ENCODE measurements at places on chromosomes 3 and 15.

GRCh38 chr15:93052090-93052879 is 36.7 kb downstream of the RGMA start:
- no peak for DNase-seq

DNA sequence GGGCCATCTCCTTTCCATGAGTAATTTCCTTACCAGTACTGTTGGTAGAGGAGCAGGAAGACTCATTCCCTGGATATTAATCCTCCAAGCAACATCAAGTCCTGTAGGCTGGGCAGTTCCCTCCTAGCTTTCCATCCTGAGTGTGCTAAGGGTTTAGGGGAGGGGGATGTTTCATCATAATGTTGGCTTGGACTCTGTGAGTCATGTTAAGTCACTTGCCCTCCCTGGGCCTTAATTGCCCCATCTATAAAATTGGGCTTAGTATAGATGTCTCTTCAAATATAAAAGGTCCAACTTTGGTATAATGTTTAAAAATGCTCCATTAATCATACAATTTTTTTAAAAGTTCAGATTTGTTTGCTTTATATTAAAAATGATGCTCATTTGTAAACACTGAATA is 52.7 kb downstream of the TLE3 start:
- DNase-seq: no peak

GRCh38 chr3:62632510-62633294 is 242.5 kb downstream of the CADPS start:
- no peak for DNase-seq

GRCh38 chr15:78907577-78907976 is 34.9 kb downstream of the MORF4L1 start:
- no peak for DNase-seq

DNA sequence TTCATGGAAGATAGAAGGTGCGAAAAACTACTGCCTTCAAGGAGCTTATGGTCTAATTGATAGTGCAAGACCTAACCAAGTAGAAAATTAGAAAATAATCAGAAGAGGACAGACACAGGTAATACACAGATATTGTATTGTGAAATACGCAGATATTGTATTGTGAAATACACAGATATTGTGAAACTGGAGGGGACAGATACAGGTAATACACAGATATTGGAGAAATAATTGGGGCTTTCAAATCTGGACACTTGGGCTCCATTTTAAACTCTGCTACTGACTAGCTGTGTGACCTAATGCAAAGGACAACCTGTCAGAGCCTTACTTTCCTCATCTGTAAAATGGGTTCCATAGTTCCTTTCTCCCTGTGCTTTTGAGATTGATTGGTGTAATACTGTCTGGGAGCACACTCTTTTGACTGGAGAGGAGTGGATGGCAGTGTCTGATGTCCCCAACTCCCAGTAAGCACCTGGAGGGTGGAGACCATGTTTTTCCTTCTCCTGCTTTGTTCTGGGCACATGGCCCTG is 272.8 kb downstream of the TLE3 start:
- no peak for DNase-seq

DNA sequence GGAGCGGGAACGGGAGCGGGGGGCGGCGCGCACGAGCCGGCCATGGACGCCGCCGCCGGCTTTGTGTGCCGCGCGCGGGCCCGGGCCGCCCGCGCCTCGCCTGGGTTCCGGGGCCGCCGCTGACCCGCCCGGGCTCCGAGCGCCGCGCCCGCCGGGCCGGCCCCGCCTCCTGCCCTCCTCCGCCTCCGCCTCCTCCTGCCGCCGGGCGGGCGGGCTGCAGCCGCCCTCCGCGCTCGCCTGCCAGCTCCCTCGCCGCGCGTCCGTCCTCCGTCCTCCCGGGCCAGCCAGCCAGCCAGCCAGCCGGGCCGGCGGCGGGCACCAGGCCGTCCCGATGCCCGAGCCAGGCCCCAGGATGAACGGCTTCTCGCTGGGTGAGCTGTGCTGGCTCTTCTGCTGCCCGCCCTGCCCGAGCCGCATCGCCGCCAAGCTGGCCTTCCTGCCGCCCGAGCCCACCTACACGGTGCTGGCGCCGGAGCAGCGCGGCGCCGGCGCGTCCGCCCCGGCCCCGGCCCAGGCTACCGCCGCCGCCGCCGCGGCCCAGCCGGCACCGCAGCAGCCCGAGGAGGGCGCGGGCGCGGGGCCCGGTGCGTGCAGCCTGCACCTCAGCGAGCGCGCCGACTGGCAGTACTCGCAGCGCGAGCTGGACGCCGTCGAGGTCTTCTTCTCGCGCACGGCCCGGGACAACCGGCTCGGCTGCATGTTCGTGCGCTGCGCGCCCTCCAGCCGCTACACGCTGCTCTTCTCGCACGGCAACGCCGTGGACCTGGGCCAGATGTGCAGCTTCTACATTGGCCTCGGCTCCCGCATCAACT is at the start of gene ABHD17C:
ABHD17C (plus strand) TSS at position 212 of the 812 bp plus-strand sequence; CDS start at position 332, 120 bp downstream.
- DNase-seq: peak; percentile 45

DNA sequence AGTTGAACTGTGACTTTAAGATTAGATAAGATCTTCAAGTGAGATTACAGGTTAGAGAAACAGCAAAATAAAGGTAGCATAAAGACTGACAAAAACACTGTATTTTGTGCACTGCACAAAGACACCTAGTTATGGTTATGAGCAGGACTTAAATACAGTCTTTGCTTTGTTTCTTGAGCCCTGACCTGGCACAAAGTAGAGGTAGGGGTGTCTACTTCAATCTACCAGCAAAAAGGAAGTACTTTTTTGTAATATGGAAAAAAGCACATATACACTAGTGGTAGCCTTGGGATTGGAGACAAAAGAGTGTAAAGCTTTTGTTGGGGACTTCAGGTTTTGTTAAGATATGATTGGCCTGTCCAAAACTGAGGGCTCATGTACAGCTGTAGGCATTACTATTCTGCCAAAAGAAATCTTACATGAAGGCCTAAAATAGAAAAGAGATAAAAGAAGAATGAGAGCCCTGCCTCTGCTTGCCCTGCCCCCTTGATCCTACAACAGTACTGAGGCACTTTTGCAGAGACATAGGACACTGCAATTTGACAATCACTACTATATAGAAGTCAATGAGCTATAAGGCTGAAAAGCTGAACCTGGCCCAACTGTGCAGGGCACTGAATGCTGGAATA is 194.3 kb downstream of the CBLB start:
- no peak for DNase-seq

DNA sequence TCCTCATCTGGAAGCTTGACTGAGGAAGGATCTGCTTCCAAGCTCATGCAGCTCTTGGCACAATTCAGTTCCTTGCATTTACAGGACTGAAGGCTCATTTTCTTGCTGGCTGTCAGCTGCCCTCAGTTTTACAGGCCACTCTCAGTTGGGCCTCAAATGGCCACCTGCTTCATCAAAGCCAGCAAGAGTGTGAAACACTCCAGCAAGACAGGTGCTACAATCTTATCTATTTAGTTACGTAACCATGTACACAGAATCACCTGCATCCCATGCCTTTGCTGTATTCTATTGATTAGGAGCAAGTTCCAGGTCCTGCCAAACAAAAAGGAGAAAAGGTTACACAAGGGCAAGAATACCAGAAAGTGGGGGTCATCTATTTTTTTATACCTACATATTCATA is 40.8 kb downstream of the RHCG start:
- no peak for DNase-seq
